Activated gamma-delta T cell treated with anti-CD3 and anti-CD28 coated beads, Interleukin-2, amount 50 U/mL, for 16 hours (primary cell): ENCODE measurements at places on chromosomes 4 and X.
A peak's percentile ranks its signal among the peaks of the same experiment; 100 is the strongest.

DNA sequence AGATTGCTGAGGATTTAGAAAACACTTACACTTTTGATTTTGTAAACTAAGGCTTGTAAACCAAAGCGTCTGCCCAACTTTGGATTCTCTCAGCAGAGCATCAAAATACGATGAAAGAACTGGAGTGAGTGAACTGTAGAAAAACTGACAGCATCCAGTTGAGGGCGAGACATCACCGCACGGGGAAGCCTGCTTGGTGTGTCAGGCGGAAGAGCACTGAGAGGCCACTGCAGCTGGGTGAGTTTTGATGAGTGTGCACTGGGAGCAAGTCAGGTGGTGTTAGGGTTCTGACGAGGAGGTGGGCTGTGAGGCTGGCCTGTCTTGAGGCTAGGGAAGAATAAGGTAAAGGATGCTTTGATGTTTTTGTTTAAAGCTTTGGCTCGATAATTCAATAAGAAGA, 46.8 kb upstream of the CLDN24 start:
- DNase-seq, result no peak

GRCh38 chrX:2502668-2503519, 2.1 kb upstream of the DHRSX start:
- DNase-seq, result no peak

- DNase-seq, result no peak
Measured at GRCh38 chrX:3738509-3738908, 25.1 kb upstream of the PRKX start.

GRCh38 chrX:101357166-101357795, 8.7 kb upstream of the TIMM8A start:
- DNase-seq, result no peak

- peak; percentile 74 for DNase-seq
Measured at GRCh38 chr4:98658287-98659105, at the start of gene TSPAN5. TSPAN5 (minus strand) TSS chr4:98658611.
